ENCODE measurements at places on chromosomes 6 and 20.

GRCh38 chr6:116015561-116015960 lies 45.1 kb downstream of the FRK start:
- DNase-seq = no peak

GRCh38 chr6:25927756-25928216 lies 2.7 kb downstream of the SLC17A2 start:
- DNase-seq = no peak

DNA sequence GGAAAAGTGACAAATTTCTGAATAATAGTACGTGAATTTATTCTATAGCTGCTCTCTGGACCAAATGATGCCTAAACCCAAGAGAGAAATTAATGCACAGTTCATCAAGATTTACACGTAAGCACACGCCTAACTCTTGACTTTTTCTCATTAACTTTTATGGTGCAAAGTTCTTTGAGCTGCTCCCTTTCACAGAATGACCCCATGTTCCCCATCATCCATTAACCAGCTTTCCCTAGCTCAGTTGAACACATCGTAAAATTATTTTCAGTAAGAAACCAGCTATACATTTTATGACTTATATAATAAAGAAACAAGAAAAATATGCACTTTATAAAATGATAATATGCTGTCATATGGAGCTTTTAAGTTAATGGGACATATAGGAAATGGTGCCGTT lies 54.3 kb downstream of the ID4 start:
- no peak for DNase-seq

DNA sequence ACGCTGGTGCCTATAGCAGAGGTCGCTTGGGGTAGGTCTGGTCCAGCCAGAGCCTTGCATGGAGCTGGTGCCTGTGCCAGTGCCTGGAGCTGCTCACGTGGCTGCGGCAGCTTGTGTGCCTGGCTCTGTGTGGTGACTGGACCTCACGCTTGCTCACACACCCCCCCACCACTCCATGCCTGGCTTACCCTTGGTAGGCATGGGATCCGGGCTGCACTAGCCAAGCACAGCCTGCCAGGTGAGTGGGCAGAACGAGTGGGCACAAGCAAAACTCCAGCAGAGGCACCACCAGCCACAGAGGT lies 13.0 kb upstream of the DBNDD2 start:
- DNase-seq = no peak

DNA sequence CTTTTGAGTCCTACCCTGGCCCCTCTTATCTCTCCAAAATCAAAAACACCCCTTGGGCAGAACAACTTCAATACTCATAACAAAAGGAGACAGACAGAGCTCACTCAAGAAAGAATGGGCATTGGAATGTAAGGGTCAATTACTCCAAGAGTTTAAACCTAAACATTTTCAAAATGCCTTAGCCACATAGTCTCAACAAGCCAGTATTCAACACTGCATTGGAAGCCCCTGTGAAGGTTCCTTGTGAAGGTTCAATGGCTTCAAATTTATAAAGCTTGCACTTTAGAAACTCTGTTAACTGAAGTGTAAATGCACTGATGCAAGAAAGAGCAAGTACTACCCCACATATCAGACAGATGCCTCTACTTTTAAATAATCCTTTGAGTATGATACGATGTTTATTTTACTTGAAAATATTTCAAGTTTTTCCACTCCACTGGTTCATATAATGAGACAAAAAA lies 139.1 kb upstream of the LAMP5 start:
- DNase-seq = no peak

DNA sequence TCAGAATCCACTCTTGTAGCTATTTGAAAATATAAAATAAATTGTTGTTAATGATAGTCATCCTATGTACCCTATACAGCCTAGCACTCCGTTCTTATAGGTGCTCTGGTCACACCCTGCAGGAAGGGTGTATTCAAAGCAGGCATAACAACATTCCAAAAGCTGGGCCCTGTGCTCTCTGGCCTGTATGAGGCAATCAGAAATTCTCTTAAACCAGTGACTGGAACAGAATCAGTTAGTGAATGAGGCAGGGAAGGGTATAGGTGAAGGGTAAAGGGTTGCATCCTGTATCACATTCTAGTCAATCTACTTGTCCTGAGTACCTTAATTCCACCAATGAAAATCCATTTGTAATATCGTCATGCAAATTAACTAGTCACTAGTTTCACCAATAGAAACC lies 154.5 kb upstream of the ZNF217 start:
- DNase-seq = peak; percentile 95

DNA sequence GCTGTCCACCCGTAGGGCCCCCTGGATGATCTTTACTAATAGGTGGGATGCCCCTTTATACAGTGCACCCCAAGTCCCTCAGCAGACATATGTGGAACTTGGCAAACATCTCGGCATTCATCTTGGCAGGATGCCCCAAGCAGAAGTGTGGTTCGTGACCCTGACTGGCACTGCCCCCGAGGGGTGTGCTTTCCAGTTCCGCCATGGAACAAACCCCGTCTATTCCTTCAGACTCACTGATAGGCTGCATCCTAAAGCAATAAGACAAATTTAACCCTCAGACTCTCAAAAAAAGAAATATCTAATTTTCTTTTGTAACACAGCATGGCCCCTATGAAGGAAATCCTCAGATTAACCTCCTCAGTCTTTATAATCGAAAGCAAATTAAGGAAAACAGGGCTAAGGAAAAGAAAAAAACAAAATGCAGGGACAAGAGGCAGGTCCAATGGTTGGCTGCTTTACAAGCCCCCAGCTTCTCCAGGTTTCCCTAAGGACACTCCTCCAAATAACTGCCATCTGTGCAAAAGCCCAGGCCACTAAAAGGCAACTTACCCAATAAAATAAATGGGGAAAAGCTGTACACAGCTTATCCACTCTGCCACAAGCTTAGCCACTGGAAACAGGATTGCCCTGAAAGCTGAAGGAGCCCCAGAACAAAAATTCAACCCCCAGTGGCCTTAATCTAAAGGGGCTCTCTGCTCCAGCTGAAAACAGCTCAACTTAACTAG lies 30.5 kb upstream of the RIPK1 start:
- DNase-seq = no peak

DNA sequence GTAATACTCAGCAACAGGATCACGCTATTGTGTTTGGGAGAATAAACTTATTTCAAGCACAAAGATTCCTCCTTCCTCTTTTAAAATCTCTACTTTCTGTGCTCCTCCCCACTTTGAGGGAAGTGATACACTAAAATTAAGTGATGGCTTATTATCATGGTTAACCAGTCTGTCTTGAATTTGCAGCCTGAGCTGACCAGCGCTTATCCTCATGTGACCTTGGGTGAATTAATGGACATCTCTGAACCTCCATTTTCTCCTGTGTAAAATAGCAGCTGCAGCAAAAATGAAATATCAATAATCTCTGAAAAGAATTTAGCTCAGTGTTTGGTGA lies 222.6 kb downstream of the BCAS1 start:
- DNase-seq = no peak

DNA sequence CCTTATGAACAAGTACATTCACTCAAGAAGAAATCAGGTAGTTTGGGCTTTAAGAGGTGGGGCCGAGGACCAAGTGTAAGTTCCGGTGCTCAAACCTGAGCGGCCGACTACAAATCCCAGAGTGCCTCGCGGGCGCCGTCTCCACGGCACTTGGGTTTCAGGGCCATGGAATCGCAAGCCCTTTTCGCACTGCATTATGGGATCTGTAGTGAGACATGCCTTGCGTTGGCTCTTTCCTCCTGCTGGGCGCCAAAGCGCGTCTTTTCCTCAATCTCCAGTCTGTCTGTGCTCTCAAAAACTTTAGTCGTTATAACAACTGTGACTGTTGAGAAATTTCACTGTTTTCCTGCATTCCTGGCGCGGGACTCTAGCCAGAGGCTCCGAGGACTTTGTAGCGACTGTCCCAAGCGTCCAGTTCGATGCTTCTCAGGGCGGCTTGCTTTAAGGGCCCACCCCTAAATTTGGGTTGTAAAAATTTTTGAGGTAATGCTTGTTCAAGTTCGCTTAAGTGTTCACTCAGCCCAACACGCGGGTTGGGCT lies 408 bp upstream of the FBXO9 start:
- DNase-seq = peak; percentile 99

DNA sequence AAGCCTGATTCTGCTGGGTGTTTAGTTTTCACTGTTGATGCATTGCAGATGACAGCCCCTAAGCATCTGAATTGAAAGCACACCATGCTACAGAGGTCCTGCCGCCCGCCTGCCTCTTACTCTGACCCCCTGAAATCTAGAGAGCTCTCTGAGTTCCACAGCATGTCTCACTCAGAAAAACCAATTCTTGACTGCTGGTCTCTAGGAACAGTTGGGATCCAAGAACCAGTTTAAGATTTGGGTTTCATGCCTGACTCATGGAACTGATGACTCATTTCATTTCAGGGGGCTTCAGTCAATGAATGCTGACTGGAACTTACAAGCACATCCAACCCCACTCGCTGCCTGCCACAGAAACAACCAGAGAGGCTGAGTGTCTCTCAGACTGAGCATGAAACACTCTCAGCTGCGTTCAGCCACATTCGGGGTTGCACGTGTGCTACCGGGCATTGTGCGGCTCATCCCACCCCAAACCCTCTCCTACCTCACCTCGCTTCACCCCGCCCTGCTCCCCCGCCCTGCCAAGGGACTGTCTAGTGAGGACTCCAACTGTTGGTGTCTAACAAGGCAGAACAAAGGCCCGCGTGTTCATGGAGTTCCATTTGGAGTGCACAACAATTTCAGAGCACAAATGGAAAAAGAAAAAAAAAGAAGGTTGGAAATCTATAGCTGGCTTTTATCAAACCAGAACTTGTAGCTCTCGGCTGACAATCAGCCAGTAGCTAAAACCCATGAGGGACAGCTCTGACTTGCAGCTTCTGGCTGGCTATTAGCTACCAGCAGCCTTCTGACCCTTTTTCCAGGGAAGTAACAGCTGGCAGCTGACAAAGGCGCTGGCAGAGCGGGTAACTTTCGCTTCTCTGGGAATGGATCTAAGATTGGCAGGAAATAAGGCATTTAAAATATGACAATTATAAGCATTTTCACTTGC lies 20.0 kb upstream of the TRAF3IP2 start:
- no peak for DNase-seq

GRCh38 chr20:20407891-20408805 lies 40.2 kb downstream of the INSM1 start:
- no peak for DNase-seq

- DNase-seq = peak; percentile 85
Measured at GRCh38 chr20:48620507-48621375, 207.1 kb downstream of the PREX1 start.

- DNase-seq = no peak
Measured at GRCh38 chr6:93621442-93621841, 202.1 kb upstream of the EPHA7 start.

DNA sequence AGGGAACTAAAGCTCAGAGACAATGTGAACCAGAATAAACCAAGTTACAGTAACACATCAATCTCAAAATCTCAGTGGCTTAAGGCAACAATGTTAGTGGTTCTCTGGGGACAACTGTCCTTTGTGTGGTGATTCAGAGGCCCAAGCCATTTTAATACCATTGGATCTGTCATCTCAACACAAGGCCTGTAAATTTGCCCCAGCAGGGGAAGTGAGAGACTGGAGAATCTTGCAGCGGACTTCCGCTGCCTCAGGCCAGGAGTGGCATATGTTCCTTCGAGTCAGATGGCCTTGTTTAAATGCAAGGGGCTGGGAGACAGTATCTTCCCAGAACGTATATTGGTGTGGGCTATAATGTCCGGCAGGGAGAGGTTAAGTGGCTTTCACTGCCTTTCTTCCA lies 126.0 kb downstream of the CD83 start:
- no peak for DNase-seq

DNA sequence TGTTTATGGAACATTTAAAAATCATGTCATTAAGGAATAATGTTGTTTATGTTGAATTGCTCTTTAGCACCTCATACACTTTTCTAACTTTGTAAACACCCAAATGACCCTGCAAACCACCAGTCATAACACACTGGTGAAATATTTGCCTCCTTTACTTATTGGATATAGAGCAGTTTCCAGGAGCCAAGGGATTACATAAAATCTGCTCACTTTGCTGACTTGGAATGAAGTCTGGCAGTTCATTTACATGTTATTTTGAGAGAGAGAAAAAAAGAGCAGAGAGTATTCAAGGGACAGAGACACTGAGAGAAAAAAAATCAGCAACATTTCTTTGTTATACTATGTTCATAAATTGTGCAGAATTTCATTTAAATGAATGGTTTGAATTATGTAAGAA lies 46.6 kb upstream of the DEFB112 start:
- DNase-seq = no peak

GRCh38 chr6:41679696-41680095 lies 41.4 kb downstream of the MDFI start:
- no peak for DNase-seq

DNA sequence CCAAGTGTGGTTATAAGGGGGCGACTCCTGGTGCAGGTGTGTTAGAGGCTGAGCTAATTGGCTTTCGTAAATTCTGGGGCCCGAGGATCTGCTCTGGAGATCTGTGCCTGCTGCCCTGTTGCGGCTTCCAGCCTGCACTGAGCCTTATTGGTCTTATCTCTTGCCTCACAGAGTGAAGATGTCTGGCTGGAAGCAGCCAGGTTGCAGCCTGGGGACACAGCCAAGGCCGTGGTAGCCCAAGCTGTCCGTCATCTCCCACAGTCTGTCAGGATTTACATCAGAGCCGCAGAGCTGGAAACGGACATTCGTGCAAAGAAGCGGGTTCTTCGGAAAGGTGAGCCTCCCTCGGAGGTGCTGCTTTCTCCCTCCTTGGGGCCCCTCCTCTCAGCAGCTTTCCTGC lies 20.0 kb downstream of the PRPF6 start:
- no peak for DNase-seq

DNA sequence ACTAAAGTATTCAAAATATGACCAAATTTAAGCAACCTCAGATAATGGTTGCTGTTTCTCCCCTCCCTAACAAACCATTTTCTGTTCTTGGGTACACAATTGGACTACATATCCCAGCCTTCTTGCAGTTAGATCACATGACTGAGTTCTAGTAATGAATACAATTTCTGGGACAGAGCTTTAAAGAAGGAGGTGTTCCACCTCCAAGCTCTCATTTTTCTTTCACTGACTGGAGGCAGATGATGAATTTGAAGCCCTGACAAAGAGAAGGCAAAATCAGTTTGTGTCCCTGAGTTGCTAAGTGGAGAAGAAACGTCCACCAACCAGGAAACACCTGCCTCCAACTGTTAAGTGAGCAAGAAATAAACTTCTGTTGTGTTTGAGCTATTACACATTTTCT lies 117.2 kb downstream of the LCA5 start:
- DNase-seq = no peak
